ENCODE measurements at places on chromosomes 4 and X. TPM values are rescaled to one million over a fixed set of nuclear protein-coding genes. Genes with fewer than 3 reads are reported as not detected.

Gene SYTL5
- total RNA-seq: not detected

Gene TMPRSS11B
- not detected for total RNA-seq

Gene MID2
- total RNA-seq: 8.7 TPM

Gene TBC1D19
- 4.2 TPM for total RNA-seq

Gene TMA16
- total RNA-seq: 51.0 TPM

Gene SFRP2
- total RNA-seq: 0.13 TPM

Gene TEC
- 1.7 TPM for total RNA-seq

Gene CENPVL1
- not detected for total RNA-seq

Gene MND1
- 24.3 TPM for total RNA-seq

Gene CLDN2
- not detected for total RNA-seq

Gene SSX4B
- total RNA-seq: not detected

Gene USP27X
- 1.2 TPM for total RNA-seq

Gene NPY1R
- total RNA-seq: not detected

Gene ETDB
- total RNA-seq: not detected

Gene IL1RAPL1
- not detected for total RNA-seq

Gene TEX11
- not detected for total RNA-seq

Gene DSPP
- total RNA-seq: not detected

Gene SPANXN2
- not detected for total RNA-seq

Gene NAP1L3
- total RNA-seq: 1.5 TPM

Gene TLR1
- total RNA-seq: 0.51 TPM

Gene LUZP4
- not detected for total RNA-seq

Gene TMEM156
- 9.3 TPM for total RNA-seq
